ENCODE measurements at places on chromosomes 1 and 21. TPM values are rescaled to one million over a fixed set of nuclear protein-coding genes. Genes with fewer than 3 reads are reported as not detected.

Gene ATP1A2
- total RNA-seq, result not detected

Gene E2F2
- total RNA-seq, result 23.7 TPM

DNA sequence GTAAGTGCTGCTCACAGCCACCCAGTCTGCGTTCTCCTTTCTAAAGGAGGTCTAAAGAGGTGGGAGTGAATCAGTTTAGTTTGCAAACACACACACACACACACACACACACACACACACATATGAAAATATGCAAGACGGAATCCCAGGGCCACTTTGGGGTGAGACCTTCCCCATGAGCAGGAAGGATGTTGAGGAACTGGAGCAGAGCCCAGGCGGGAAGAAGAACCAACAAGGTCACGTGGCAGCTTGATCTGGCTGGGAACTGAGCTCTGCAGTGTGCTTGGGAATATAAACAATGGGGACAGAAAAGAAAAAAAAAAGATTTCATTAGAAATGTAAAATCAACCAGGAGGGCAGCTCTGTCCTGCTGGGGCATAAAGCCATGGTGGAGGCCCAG lies 32.6 kb downstream of the OR2G3 start:
- DNase-seq, result no peak
- H3K36me3 ChIP-seq, result no peaks in the 10 kb centered on the region
- H3K4me1 ChIP-seq, result peaks cover 2% of the 10 kb centered on the region

GRCh38 chr1:157124855-157125254 lies 13.3 kb downstream of the ETV3 start:
- H3K4me1 ChIP-seq, result peaks cover 26% of the 10 kb centered on the region
- no peak overlapping the region for H3K27ac ChIP-seq
- peaks cover 46% of the 10 kb centered on the region for H3K36me3 ChIP-seq
- H3K4me3 ChIP-seq, result no peak overlapping the region
- peak; percentile 14 for DNase-seq
- no peaks in the 10 kb centered on the region for H3K27me3 ChIP-seq

DNA sequence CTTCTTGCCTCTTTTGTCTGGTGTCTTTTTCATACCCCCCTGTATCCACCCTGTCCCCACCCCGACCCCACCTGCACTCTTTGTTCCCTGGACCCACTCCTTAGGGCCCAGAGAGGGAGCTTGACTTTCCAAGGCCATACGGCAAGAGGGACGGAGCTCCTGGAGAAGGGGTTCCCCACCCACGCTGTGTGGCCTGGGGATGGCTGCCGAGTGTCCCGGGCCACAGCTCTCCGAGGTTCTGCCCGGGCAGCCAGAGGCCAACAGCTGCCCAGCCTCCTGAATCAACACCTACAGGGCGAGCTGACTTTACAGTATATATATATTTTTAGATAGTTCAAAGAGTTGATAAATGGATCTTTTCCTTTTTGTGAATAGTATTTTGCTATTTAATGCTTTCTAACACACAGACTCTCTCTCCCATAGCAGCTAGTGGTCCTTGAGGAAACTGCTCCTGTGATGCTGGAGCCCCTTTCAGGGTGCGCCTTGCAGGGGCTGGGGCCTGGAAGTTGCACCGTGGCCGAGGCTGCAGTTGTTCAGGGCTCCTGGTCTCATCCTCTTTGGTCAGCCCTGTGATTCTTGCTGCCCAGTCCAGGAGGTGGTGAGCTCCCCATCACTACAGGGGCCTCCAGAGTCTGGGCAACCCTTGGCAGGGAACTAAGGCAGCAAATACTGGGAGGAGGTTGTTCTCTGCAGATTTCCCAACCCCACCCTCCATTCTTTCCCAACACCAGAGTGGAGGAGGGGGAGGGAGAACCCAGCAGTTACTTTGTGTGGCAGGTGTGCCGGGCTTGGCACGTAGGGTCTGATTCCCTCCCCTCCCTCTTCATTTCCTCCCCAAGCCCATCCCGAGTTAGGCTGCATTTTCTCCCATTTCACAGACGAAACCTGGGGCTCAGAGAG lies 321.6 kb downstream of the PTPRU start:
- DNase-seq, result no peak
- no peak overlapping the region for H3K4me3 ChIP-seq
- no peak overlapping the region for H3K27ac ChIP-seq

DNA sequence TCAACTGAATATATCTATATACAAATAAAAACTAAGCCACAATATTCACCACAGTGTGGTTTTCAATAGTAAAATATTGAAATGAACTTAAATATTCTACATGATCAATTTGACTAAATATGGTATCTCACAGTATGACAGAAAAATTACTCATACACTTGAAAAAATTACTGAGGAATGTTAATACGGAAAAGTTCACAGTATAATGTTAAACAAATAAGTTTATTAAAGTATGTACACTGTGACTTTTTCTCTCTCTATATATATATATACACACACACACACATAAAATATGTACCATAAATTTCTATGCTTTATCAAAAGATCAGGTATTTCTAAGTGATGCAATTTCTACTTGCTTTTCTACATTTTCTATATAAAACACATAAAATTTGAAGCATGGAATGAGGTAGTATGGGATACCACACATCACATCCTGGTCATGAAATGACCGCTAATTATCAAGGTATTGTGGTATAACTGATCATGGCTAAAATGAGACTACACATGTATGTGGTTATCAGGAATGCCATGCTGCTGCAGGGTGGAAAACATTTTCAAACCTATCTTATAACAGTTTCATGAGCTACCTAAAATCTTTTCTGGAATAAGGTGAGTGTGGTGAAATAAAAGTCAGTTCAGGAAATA lies 102.3 kb downstream of the CDC42BPA start:
- H3K36me3 ChIP-seq, result no peaks in the 10 kb centered on the region
- H3K27me3 ChIP-seq, result peaks cover 17% of the 10 kb centered on the region
- H3K27ac ChIP-seq, result no peak overlapping the region
- H3K4me3 ChIP-seq, result no peak overlapping the region
- no peak for DNase-seq
- H3K4me1 ChIP-seq, result no peaks in the 10 kb centered on the region

DNA sequence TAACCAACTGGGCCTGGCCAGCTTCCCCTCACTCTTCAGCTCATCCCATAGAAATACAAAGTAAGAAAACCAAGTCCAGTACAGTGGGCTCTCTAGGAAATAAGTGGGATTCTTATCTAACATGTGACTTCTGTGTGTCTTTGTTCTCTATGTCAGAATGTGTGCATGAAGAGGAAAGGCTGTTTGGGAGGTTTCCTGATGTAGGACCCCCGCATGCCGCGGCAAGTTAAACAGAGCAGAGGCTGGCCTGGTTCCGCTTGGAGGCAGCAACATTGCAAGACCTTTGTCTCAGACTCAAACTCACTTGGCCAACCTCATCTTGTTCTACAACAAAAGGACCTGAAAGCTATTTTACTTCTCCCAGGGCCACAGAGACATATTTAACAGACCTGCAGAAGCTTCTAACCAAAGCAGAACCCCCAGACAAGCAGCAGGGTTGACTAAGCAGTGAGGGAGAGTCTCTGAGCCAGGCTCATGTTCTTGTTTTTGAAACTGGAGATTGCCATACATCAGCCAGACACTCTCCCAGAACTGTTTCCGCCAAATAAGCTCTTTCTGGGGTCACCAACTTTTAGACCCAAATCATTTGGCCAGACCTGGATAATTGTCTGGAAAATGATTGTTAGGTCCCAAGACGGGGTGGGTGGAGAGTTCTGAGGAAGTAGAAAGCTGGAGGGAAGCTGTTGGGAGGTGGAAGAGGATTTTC lies 6.2 kb downstream of the MTARC2 start:
- DNase-seq, result no peak
- no peaks in the 10 kb centered on the region for H3K36me3 ChIP-seq
- peaks cover 26% of the 10 kb centered on the region for H3K27me3 ChIP-seq
- H3K4me3 ChIP-seq, result no peak overlapping the region
